ENCODE measurements at places on chromosomes 2 and 18. TPM values are rescaled to one million over a fixed set of nuclear protein-coding genes. Genes with fewer than 3 reads are reported as not detected.

DNA sequence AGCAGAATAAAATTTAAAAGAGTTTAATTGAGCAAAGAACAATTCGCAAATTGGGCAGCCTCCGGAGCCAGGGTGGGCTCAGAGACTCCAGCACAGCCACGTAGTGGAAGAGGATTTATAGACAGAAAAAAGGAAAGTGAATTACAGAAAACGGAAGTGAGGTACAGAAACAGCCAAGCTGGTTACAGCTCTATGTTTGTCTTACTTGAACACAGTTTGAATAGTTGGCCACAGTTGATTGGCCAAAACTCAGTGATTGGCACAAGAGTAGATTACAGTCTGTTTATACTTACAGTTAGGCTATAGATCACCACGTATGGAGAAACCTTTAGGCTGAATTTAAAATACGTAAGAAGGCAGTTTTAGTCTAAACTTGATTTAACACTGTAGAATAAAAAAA, 78.8 kb upstream of the NEDD4L start:
- H3K27me3 ChIP-seq = peaks cover 5% of the 10 kb centered on the region
- no peaks in the 10 kb centered on the region for H3K36me3 ChIP-seq
- no peak overlapping the region for H3K4me3 ChIP-seq
- no peak overlapping the region for H3K27ac ChIP-seq

DNA sequence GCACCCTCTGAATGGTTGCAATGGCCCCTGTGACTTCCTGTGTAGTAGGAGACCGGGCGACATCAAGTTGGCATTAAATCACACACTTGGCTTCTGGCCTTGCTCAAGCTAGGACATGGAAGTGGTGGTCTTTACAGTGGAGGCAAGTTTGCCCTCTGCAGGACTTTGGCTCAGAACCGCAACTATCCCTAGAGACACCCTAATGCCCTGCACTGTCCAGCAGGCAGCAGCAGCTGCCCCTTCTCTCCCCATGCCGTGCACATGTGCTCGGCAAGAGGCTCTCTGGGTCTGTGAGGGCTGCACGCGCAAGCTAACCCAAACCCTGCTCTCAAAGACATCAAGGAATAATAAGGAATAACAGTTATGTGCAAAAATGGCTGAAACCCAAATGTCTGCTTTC, 106.5 kb downstream of the COL6A3 start:
- H3K27ac ChIP-seq = no peak overlapping the region
- peaks cover 27% of the 10 kb centered on the region for H3K27me3 ChIP-seq
- H3K4me3 ChIP-seq = no peak overlapping the region
- no peak for DNase-seq

- H3K27ac ChIP-seq = no peak overlapping the region
- H3K27me3 ChIP-seq = peaks cover 36% of the 10 kb centered on the region
- peaks cover 16% of the 10 kb centered on the region for H3K4me1 ChIP-seq
- no peak for DNase-seq
These were observed 16.5 kb downstream of the SCG2 start for GRCh38 chr2:223585666-223586065.

The BOLL gene
- total RNA-seq = 0.22 TPM

The SP5 gene
- total RNA-seq = 0.60 TPM

The PKP4 gene
- total RNA-seq = 75.3 TPM

The NTSR2 gene
- total RNA-seq = not detected
